ENCODE measurements at places on chromosomes 4 and X.
A peak's percentile ranks its signal among the peaks of the same experiment; 100 is the strongest.

DNA sequence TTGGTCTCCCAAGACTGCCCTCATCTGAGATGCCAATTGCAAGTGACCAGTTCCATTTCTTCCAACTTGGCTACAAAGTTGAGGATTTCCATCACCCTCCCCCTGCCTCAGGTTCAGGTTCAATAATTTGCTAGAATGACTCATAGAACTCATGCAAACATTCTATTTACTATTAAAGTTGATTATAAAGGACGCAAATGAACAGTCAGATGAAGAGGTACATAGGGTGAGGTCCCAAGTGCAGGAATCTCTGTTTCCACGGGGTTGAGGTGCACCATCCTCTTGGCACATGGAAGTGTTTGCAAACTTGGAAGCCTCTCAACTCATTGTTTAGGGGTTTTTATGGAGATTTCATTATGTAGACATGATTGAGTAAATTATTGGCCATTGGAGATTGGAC, 41.0 kb downstream of the FGFBP1 start:
- DNase-seq = no peak

- no peak for DNase-seq
These were observed 19.1 kb upstream of the CXCL11 start for GRCh38 chr4:76055016-76055415.

DNA sequence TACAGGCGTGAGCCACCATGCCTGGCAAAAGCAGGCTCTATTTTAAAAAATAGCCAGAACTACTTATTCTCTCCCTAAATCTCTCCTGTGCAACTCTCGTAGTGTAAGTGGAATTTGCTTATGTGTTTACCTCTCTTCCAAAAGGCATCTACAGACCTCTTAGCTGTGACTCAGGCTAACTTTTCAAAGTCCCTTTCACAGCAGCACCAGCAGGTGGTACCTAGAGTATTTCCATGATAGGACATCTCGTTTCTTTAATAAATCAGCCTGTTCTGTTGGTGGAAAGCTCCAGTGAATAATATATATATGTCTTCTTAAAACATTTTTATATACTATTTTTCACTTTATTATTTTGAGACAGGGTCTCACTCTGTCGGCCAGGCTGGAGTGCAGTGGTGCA, 89.0 kb downstream of the NSUN7 start:
- no peak for DNase-seq

DNA sequence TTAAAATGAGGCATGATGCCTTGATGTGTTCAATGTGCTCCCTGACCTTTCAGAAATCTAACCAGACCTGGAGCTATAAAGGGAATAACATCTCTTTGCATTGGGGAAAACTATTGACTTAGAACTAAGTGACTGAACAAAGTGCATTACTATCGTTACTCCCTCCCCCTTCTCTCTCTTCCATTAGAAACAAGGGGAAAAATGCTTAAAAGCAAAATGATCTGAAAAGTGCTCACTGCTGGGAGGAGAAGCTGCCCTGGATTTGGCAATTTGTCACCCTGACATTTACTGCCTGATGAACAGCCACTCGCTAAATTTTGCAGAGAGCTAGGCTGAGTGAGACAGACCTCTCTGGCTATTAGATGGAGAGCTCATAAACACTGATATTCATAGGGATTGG, 48.6 kb upstream of the PARM1 start:
- no peak for DNase-seq

- peak; percentile 7 for DNase-seq
These were observed 12.8 kb downstream of the TBC1D9 start for GRCh38 chr4:140743194-140743931.

DNA sequence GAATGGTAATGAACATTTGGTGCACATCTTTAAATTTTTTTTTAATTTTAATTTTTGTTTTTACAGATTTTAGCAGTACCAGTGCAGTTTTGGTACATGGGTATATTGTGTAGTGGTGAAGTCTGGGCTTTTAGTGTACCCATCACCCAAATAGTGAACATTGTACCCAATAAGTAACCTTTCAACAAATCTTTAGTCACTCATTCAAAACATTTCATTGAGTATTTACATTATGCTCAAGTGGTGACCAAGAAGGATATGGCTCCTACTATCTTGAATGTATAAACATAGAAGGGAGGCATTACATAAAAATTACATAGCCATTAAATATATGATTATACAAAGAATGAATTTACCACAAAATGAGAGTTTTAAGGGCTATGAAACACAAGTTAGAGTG, 223.3 kb downstream of the SPRY1 start:
- no peak for DNase-seq

DNA sequence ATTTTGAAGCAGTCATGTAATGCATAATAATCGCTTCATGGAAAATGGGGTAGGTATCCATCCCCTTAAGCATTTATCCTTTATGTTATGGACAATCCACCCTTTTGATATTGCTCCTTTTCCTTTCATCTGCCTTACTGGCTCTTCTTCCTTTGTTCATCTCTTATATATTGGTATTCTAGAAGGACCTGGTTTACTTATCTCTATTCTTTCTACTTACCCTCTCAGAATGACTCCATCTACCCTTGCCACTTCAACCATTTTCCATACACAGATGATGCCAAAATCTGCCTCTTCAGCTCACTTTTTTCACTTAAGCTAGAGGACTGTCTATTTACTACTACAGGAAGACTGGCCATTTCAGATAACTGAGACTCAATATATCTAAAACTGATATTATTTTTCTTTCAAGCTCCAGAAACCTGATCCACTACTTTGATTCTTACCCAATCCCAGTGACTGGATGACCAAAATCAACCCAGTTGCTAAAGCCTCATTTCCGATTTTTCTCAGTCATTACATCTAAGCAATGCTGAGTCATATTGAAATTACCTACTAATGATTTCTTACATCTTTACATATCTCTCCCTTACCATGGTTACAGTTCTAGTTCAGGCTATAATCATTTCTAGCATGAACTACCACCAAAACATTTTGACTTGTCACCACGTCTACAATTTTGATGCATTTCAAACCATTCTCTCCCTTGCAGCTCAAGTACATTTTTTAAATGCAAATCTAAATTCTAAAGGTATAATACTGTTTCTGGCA, 93.7 kb downstream of the FAAH2 start:
- DNase-seq = no peak

- no peak for DNase-seq
These were observed 29.2 kb downstream of the EFHC2 start for GRCh38 chrX:44314259-44314734.

DNA sequence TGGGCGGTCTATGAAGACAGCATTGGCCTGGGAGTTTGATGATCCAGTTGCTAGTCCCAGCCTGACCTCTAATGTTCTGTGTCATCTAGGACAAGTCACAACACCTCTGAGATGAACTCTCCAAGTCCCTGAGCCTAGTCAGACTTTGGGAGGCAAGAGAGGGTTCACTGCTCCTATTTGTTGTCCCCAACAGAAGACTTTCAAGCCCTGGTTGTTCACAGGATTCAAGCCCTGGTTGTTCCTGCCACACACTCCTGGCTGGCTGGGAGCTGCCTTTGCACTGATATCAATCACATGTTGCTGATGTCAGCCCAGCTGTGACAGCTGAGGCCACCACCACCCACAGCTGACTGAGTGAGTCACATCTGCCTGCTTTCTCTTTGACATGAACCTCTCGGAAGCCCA, 253.2 kb upstream of the RASGEF1B start:
- DNase-seq = no peak

DNA sequence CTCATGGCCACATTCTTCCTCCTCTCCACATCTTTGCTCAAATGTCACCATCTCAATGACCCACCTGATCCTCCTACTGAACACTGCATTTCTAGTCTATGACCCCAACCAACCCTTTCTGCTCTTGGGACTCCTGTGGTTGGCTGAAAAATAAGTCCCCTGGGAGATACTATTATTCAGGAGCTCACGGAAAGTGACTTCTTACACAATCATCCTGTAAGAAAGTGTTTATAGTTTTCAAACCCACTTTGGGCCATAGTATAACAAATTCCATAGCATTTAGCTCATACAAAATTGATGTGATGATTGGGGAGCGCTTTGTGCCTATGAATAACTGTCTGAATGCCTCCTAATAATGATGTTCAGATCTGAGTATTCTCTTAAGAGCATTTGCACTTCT, 161.4 kb upstream of the HS3ST1 start:
- no peak for DNase-seq

- DNase-seq = peak; percentile 15
These were observed 29.4 kb upstream of the OPHN1 start for GRCh38 chrX:68462653-68463052.

DNA sequence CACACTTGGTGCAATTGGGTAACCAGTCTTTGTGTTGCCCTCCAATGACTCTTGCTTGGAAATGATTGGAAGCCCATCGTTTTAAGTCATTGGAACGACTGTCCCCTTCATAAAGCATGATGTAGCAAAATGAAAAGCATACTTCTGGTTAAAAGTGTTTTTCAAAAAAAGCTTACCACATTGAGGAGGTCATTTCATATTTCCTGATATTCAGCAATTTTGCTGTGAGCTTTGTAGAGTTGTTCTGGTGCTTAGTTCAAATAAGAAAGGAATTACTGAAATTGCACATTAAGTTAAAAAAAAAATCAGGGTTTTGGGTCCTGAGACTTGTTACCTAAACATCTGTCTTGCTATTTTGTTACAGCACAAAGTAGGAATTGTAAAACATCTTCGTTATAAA, 51.8 kb downstream of the TBL1X start:
- no peak for DNase-seq

GRCh38 chr4:28250646-28251045, 1390.0 kb downstream of the STIM2 start:
- DNase-seq = no peak

GRCh38 chr4:4216648-4217047, 10.1 kb downstream of the OTOP1 start:
- DNase-seq = peak; percentile 9

DNA sequence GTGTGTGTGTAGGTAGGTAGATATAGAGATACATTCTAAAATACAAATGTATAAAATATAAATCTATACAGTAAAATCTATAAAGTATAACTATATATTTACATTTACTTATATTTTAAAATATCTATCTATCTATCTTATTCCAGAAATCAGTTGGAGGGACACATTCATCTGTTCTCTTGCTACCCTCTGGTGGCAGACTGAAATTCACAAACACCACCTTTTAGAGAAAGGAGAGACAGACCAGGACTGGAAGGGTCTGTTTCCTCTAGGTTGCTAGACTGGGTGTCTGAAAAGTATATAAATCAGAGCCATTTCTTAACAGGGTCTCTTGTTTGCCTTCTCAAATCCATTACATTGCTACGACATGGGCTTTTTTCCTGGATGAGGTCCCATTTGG, 343.0 kb downstream of the OPHN1 start:
- DNase-seq = no peak

GRCh38 chr4:8440492-8441311, at the start of the genes ACOX3 and TRMT44:
Gene ACOX3 (minus strand): TSS chr4:8440723. CDS start chr4:8416521, 24,202 bp downstream.
Gene TRMT44 (plus strand): TSS chr4:8440777. CDS start chr4:8440823, 46 bp downstream.
- peak; percentile 65 for DNase-seq

DNA sequence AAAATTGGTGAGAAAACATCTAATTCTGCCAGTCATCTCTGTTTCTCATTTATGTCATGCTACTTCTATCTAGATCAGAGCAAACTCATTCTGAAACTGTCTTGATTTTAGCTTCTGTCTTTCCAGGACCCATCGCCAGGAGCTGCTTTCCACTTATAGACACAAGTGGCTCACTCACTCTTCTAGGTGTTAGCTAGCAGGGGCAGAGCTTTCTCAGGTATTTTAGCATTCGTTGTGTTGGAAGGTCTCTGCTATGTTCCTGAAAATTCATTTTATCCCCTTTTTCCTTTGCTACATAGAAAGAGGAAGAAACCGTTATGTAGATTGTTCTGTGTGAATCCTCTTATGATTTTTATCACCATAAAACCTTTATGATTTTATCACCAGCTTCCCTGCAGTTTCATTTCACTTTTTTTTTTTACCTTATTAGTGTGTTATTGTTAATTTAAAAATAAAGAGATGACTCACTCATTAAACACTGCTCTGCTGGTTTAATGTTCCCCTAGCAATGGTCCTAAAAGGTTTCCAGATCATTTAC, 246.6 kb upstream of the AADAT start:
- no peak for DNase-seq

DNA sequence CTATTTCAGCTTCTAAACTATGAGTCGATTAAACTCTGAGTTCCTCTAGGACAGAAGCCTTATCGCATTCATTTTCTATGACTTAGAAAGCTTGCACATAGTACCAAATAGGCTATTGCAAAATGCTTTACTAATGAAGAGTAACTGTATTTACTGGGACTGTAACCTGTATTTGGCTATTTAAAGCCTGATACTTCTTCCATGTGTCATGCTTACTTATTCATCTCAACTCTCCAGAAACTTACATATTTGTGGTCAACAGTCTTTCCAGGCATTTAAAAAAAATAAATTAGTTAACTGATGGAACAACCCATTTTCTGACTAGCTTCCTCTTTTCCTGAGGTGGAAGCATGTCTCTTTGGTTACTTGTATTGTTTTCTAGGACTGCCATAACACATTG, 467.9 kb downstream of the PCDH11X start:
- no peak for DNase-seq

DNA sequence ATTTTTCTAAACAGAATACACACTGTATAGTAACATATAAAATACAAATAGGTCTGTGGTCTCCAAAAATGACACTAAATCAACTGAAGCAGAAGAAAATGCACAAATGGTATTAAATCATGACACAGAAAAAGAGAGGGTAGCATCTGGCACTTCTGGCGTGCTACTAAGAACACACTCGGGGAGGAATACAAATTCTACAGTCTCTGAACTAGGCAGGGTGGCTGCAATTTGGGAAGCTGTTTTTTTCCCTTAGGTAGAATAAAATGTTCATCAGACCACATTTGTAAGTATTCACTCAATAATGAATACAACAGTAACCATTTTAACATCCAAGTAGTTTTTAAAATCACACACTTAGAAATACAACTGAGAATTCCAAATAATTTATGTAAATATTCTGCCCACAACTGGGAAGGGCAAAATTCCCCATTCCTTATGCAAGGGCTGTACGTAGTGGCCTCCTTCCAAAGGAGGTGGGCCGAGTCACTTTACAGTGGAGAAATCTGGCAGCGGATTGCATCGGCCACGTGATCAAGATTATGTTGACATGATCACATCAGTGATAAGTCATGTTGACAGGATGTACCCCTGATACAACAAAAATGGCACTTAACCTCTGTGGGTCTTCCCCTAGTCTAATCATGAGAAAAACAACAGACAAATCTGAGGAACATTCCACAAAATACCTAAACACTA, 101.1 kb downstream of the TSPAN5 start:
- DNase-seq = no peak

DNA sequence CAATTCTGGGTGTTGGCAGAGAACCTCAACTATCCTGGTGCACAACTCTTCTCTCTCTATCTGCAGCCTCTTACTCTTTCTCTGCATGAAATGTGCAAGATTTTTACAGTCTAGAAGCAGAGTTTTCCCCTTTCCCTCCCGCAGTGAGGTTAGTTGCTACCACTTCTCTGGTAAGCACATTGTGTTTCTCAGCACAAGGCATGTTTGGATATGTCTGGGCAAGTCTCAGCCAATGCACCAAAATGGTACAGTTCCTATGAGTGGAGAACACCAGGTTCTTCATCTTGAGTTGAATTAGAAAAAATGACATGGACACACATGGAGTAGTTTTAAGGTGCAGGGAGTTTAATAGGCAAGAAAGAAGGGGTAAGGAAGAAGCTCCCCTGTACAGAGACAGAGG, 187.0 kb downstream of the CCNG2 start:
- no peak for DNase-seq

GRCh38 chr4:140138428-140138827, 15.6 kb downstream of the MAML3 start:
- DNase-seq = no peak

- no peak for DNase-seq
These were observed 7.8 kb downstream of the ADH4 start for GRCh38 chr4:99136329-99136728.

- no peak for DNase-seq
These were observed 758 bp downstream of the SCFD2 start for GRCh38 chr4:53365121-53365485.
